Stimulated activated CD4-positive, alpha-beta T cell treated with anti-CD3 and anti-CD28 coated beads, Interleukin-2, amount 100 ng/mL, for 24 hours (primary cell): ENCODE measurements at places on chromosomes 12 and 14.

GRCh38 chr12:71415336-71416231 is 24.0 kb upstream of the LGR5 start:
- DNase-seq: no peak

GRCh38 chr14:29829851-29830250 is 97.8 kb downstream of the PRKD1 start:
- DNase-seq: no peak

- DNase-seq: no peak
These were observed 250.5 kb downstream of the ASCL1 start for GRCh38 chr12:103207936-103208335.

- DNase-seq: no peak
These were observed 51.8 kb downstream of the TRAF3 start for GRCh38 chr14:102829016-102829548.

GRCh38 chr14:48735607-48736006 is 850.6 kb downstream of the RPS29 start:
- no peak for DNase-seq

GRCh38 chr14:33570694-33571310 is 380.1 kb downstream of the EGLN3 start:
- DNase-seq: no peak

- no peak for DNase-seq
These were observed 101.2 kb upstream of the CCDC175 start for GRCh38 chr14:59677771-59678231.

GRCh38 chr14:42079911-42080310 is 473.2 kb downstream of the LRFN5 start:
- no peak for DNase-seq
